ENCODE measurements at places on chromosomes 7 and 10.

DNA sequence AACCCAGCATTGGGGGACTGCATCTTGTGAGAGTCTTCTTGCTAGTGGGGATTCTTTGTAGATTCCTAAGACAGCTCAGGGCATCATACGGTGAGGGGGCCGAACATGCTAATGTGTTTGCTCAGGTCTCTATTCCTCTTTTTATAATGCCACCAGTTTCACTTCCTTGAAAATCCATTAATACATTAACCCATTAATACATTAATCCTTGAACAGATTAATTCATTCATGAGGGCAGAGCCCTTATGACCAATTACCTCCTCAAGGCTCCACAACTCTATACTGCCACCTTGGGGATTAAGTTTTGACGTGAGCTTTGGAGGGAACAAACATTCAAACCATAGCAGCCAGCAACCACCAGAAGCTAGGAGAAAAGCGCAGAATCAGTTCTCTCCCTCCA is 67.2 kb upstream of the POT1 start:
- no peak for DNase-seq

- DNase-seq, result no peak
These were observed 5.8 kb upstream of the ZNF736 start for GRCh38 chr7:64308016-64308270.

DNA sequence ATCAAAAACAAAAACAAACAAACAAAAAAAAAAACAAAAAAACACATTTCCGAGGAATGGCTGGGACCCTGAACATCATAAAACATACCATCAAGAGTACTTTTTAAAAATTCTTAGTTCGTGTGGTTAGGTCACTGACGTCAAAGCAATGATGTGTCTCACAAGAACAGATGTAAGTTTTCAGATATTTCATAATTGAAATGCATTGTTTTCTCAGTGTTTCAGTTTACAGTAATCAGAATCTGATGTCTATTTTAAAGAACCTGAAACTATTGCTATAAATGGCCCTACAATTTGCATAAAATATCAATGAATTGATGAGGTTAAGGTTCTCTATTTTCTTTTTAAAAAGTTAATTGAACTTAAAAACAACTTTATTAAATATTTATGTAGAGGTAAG is 103.7 kb upstream of the HGF start:
- DNase-seq, result no peak

GRCh38 chr7:71723859-71724258 is 591.9 kb downstream of the GALNT17 start:
- DNase-seq, result no peak

- no peak for DNase-seq
These were observed 5.6 kb downstream of the CCSER2 start for GRCh38 chr10:84333864-84334451.

- no peak for DNase-seq
These were observed 42.6 kb downstream of the ZNF503 start for GRCh38 chr10:75358835-75359421.

DNA sequence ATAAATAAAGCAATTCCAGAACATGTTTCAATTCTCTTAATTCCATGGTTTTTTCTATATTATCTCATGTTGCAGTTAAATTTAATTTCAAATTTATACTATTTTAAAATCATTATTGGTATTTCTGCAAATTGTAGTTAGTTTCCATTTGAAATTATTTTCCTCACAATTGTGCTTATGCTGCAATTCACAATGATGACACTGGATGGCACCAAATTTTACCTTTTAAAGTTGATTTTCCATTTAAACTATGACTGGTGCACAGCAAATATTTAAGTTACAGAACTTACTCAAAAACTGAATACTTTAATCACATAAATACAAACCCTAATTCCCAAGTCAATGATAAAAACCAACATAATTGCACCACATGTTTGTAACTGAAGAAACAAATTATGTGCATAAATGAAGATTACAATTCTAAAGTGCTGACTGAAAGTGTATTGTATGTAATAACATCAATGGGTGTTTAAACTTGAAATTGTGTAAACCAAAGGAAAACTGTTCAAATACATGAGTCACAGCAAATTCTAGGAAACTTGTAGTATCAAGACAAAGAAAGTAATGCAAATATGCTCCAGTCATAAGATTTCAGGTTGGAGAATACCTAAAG is 75.3 kb upstream of the AASS start:
- DNase-seq, result peak; percentile 60

DNA sequence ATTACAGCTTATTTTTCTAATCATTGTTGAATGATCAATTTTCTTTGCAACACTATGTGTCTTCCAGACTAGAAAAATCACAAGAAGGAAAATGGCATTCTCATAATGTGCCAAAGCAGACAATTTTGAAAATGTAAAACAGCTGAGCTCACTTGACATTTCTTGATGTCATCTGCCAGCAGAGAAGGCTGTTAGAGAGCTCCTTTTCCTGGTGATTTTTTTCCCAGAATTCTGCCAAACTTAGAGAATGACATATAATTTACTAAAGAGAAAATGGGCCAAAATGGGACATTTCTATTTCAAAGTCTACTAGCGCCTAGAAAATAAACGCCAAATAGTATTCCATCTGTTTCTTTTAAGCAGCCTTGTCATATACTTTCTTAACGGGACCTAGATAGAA is 88.9 kb upstream of the CSTF2T start:
- no peak for DNase-seq
